ENCODE measurements at places on chromosomes 6 and 20.
A peak's percentile ranks its signal among the peaks of the same experiment; 100 is the strongest.

DNA sequence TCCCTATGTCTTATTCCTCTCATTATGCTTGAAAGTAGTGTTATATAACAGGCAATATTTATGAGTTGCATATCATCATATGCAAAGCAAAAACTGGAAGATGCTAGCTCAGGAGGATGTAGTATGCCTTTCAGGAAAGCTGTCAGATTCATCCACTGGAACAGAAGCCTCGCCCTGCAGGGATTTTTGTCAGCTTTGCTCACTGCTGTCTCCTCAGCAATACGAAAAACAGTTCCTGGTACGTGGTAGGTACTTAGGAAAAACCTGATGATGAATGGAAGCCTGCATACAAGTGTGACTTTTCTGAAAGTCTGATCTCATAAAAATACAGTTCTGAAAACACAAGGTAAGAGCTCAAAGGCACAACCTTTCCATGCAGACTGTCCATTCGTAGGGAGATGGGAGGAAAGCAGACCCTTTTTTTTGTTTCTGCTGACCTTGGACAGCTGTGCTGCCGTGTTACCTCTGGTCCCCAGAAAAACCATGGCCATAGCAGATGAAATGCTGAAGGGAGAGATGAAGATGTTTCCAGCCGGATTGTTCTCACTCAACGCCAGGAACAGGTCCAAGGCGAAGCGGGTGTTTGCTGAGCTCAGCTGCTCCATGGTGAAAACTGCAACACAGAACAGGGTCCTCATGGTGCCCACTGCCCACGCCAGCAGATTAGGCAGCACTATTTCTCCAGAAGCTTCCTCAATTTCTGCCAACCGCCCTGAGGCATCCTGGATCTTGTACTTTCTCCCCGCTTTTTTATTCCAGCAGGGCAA lies 1.5 kb downstream of the SERPINB1 start:
- no peak for DNase-seq

DNA sequence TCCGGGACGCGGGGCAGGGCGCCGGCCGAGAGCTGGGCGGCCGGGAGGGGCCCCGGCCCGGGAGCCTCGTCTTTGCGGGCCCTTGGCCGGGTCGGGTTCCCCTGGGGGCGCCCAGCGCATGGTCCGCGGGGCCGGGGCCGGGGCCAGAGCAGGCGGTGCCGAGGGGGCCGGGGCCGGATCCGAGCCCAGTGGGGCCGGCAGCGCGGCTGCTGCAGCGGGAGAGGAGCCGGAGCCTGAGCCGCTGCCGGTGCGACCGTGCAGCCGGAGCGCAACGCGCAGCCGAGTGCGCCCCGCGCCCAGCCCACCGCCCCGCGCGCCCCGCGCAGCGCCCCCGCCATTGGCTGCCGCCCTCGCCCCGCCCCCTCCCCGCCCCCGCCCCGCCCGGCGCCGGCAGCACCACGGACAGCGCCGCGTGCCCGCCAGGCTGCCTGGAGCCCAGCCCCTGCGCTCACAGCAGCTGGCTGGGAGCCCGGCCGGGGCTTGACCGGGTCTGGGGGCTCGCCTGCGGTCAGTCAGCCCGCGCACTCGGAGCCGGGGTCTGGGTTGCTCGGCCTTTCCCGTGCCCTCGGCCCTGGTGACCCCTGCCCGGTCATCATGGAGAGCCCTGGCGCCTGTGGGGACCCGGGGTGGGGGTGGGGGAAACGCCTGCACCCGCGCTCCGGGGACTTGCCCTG lies at the start of gene HRH3:
TSS of gene HRH3 (minus strand) at position 287 of the 674 bp plus-strand sequence. CDS start 308 bp downstream, outside the sequence.
- DNase-seq, result no peak

GRCh38 chr6:109655761-109656262 lies 35.2 kb downstream of the AK9 start:
- no peak for DNase-seq

GRCh38 chr6:11974089-11974488 lies 38.0 kb upstream of the HIVEP1 start:
- DNase-seq, result no peak

GRCh38 chr6:107344981-107345380 lies 114.4 kb downstream of the PDSS2 start:
- DNase-seq, result no peak

DNA sequence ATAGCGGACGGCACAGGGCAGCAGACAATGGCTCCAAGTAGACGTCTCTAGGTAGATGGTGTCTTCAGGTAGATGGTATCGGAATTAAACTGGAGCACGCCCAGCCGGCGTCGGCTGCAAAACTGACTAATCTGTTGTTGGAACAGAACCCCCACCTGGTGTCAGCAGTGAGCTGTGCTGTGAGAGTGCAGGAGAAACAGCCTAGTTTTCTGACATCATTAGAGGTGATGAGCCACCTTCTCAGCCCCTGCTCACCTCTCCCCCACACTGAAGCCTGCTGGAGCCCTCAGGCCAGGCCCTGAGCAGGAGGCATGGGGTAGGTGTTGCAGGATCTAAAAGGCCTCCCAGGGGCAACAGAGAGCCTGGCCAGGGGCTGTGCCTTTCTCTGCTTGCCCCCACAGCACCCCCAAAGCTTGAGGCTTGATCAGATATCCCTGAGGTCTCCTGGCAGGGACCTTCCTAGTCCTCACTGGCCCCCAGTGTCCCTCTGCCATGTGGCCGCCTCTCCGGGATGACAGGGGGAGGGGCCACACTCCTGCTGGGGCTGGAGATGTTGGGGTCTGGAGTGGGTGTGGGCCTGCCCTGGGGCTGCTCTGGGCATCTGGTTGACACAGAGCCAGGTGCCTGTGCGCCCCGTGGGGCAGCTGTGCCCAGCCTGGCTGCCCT lies 6.9 kb upstream of the HELZ2 start:
- peak; percentile 33 for DNase-seq

GRCh38 chr6:101113468-101114260 lies 232.5 kb upstream of the ASCC3 start:
- no peak for DNase-seq
